NCI-H1694 (cell line): ENCODE measurements at places on chromosomes 2 and 18.

DNA sequence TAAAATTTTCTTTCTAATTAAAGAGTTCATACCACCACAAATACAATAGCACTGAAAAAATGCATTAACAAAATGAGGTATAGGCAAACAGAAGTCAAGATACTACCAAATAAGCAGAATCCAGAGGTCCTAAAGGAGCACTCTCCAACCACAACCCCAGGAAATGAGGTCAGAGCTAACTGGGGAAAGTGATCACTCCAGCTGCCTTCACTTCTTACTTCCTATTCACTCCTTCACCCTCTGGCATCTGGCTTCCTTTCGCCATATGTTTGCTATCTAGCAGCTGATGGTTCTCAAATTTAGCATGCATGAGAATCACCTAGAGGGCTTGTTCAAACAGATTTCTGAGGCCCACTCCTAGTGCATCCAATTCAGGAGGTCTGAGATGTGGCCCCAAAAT is 212.6 kb upstream of the ACVR2A start:
- DNase-seq: peak; percentile 51

DNA sequence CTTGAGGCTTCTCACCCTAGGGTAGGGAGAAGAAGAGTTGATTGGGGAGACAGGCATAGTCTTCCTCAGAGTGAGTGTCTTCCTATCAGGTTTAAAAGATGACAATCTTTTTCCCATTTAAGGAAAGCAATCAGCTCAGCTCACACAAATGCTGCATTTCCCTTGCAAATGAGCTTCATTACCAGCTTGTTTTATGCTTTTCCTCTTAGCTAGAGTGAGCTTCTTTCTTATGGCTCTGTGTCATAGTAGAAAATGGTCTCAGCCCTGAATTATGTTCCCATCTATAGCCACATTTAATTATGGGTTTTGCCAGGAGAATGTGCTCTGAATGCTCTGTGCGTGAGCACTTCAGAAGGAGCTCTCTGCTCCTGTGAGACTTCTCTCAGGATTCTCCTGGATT is 112.8 kb upstream of the NCK2 start:
- no peak for DNase-seq

- no peak for DNase-seq
Measured at GRCh38 chr18:62632788-62633455, 82.4 kb upstream of the PHLPP1 start.

- DNase-seq: no peak
Measured at GRCh38 chr18:45723567-45724355, at the start of gene SLC14A1. SLC14A1 (plus strand) TSS chr18:45724181; CDS start chr18:45730321, 6,140 bp downstream.

GRCh38 chr18:3758531-3758930 is 308.6 kb downstream of the TGIF1 start:
- DNase-seq: no peak

DNA sequence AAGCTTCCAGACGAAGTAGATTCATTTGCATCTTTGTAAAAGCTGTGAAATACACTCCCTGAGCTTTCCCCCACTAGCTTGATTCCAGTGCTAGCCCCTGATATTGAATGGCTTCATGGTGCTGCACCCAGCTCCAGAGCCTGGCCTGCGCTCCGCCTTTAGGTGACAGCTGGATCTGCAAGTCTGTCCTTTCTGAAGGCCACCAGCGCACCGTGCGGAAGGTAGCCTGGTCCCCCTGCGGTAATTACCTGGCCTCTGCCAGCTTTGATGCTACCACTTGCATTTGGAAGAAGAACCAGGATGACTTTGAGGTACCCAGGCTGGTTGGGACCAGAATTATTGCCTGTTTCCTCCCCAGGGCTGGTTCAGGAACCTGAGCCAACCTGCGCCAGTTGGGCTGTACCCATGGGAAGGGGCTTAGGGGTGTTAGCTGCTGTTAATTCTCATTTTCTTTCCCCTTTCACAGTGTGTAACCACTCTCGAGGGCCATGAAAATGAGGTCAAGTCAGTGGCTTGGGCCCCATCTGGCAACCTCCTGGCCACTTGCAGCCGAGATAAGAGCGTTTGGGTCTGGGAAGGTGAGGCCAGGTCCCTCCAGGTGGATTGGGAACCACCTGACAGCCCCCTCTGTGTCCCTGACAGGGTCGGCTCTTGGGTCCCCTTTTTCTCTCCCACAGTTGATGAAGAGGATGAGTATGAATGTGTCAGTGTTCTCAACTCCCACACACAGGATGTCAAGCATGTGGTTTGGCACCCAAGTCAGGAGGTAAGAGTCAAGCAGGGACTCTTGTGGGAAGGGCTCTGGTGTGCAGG is 1.3 kb downstream of the CIAO1 start:
- peak; percentile 13 for DNase-seq

DNA sequence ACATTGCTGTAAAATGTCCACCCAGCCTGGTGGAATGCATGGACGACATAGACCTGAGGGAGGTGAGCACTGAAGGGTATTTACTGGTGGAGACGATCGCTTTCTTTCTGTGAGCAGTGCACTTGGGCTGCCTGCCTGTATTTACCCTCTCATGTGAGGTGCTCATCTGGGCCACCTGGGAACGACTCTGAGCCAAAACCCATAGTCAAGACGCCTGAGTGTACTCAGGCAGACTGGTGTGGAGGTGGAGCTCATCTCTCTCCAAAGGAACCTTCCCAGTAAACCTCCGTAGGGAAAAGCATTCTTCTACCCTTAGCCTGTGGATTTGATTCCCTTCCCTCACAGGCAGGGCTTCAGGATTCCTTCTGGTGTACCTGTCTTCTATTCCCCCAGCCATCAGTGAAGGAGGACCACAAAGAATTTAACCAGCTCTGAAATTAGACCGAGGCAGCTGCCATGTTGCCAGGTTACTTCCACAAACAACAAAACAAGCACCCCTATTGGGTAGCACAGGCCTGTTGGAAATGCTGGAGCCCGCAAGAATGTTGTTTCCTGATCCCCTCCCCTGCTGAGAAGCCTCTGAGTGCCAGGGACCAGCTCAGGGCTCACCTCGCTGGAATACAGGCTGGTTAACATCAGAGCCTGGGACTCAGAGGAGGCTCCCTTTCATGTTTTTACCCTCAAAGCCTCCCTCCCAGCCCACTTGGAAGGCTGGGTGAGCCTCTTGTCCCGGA is 47.5 kb upstream of the TXNDC2 start:
- no peak for DNase-seq

- no peak for DNase-seq
Measured at GRCh38 chr2:240404174-240404852, 31.1 kb upstream of the GPC1 start.

DNA sequence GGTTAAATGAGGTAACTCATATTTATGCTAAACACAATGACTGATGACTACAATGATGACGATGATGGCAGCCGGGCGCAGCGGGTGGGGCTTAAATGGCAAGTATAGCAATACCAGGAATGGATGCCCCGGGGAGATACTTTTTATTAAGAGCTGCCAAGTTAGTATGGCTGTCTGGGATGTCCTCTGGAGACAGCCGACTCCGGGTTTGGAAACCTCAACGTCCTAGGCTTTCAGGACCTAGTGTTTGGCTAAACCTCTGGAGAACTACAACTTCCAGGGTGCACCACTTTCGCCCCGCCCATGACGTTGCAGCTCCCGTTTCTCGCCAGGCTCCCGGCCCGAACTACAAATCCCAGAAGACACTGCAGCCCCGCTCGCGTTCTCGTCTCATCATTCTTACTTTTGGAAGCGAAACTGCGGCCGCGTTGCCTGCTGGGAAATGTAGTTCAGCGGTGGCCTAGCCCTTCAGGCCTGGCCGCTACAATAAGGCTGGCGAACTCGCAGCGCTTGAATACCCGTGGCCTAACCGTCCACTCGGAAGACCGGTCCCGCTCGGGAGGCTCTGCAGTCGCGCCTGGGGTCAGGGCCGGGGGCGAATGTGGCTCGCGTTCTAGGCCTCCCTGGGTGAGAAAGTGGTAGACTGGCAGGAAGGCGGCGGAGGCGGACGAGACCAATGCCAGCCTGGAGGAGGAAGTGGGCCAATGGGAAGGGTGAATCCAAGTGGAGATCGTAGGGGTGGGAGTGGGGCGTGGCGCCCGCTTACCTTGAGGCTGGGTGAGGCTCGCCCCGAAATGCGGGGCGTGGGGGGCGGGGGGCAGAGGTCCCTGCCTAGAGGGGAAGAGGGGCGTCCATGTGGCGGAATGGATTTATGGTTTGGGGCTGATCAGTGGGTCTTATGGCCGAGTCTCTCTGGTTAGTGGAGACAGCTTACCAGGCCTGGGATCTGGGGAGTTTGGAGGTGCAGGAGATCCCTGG is at the start of gene SMARCAL1:
Gene SMARCAL1, plus strand, starts transcription at position 463 of the 978 bp plus-strand sequence. CDS start 2,221 bp downstream, outside the sequence.
- peak; percentile 98 for DNase-seq

DNA sequence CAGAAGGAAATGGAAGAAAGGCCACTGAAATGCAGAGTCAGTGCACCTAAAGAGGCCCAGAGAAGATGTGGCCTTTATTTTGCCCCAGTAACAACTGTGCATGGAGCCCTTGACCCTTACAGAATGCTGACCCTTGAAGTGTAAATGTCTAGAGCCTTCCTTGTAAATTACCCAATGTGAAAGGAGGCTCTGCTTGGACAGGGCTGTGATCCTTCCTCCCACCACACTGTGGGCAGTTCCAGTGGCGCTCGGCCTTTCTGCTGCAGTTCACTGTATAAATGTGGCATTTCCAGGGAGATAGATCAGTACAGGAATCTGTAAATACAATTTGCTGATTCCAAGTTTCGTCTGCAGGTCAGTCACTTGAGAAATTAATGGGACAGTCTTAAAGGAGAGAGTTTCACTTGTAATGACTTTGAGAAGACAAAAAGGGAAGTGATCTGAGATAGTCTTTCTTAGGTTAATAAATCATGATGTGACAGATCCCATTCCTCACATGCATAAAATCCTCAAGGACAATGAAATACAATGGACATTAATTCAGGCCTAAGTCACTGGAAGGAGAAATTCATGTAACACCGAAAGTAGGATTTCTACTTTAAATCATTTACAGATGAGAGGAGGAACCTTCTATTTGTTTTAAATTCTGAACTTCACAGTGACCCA is 133.8 kb upstream of the LMAN1 start:
- DNase-seq: no peak

DNA sequence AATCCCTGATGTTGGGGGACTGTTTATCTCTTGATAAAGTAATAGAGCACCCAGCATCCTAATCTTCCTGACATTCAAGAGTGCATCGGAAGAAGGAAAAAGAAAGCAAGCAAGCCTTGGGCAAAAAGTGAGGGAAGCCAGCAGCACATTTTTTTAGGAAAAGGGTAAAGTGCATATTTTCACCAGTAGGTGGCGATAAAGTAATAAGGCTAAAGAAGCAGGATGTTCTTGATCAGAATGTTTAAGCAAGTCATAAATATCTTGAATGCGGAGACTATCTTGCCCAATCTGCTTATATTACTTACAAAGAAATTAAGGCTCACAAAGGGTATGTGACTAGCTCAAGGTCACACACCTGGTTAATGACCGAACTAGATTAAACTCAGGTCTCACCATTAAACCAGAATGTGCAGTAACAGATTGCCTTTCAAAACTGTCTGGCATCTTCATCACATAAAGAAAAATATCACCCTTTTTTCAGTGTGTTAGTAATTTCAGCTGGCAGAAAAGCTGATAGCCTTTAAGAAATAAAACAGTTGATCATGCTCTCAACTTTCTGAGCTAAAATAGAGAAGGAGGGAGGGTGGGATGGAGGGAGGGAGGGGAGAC is 83.8 kb downstream of the VIT start:
- DNase-seq: peak; percentile 68

DNA sequence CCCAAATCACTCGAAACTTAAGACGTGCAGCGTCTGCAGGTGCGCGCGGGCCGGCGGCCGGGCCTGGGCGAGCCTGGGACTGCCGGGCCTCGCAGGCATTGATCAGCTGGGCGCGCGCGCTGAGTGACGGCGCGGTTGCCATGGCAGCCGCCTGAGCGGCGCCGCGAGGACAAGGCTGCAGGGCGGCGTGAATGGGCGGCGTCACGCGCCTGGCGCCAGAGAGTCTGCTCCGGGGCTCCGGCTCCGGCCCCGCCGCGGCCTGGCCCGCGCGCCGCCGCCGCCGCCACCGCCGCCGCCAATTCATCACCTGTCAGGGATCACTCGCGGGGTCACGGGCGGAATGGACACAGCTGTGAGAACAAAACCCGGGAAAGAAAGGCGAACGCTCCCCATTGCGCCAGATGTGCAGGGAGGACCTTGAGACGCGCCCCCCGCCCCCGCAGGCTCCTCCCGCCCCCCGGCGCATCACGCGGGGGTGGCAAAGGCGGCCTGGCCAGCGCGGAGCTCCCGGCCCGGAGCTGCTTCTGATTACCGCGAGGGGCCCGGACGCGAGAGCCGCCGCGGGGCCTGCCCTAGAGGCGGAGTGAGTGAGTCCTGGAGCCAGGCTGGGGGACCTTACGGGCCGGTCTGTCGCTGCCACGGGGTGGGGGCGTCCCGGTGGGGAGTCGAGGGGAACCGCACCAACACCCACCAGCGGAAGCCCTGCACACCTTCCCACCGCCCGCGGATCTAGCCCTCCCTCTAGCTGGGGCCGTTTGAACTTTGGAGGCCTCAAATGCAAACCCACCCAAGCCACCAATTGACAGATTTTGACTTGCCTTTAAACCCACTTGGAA is 2.9 kb upstream of the ID2 start:
- DNase-seq: peak; percentile 91

DNA sequence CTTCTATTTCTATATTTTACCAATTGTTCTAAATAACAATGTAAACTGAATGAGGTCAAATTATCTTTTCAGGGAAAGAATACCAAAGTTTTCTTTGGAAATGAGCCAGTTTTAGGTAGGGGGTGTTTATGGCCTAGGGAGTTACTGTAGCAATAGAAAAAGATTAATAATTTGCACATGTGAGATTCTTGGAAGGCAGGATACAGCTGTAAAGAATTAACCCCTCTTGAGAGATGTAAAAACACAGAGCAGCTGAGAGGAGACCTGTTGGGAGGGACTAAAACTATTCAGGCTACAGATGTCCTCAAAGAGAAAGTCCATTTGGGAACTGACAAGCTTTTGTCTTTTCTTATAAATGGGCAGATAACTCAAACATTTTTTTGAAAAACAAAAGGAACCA is 182.2 kb downstream of the FIGN start:
- DNase-seq: no peak

- DNase-seq: no peak
Measured at GRCh38 chr2:191202209-191202721, 42.9 kb upstream of the MYO1B start.

- DNase-seq: no peak
Measured at GRCh38 chr2:128565441-128565840, 246.8 kb upstream of the HS6ST1 start.

DNA sequence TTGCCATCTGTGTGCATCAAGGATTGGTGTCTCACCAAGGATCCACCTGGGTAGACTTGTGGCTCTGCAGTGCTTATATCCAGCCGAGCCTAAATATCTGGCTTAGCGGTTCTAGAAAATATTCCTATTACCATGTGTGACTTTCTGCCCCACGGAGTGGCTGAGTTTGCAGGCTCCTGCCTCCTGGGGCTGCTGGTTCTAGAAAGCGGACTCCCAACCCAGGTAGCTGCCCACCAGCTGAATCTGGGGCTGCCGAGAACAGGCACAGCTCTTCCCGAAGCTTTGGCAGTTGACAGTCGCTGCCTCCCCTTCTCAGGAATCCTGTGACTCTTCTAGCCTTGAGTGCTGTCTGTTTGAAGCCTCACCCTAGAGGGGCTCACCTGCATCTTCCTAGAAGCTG is 104.6 kb downstream of the TPGS2 start:
- DNase-seq: no peak

DNA sequence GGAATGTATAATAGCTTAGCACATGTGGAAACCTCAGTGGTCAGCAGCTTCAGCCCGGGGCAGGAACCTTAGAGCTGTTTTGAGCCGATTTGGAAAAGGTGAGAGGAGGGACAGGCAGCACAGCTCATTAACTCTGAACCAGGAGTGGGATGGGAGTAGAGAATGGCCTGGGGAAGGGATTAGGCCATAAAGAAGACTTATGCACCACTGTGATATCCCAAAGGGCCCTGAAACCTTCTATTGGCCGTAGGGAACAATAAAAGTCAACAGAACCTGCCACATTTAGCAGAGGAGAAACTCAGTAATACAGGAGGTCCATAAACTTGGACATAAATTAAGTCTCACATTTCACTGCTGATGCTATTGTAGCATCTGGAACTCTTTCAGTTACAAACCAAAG is 124.2 kb upstream of the REV1 start:
- DNase-seq: no peak
